ENCODE measurements at places on chromosomes 5 and 9.
A peak's percentile ranks its signal among the peaks of the same experiment; 100 is the strongest.

- DNase-seq, result no peak
Observed at GRCh38 chr5:177404641-177405179, 4.2 kb upstream of the PFN3 start.

GRCh38 chr9:68706363-68707201, 1.5 kb downstream of the PIP5K1B start:
- DNase-seq, result peak; percentile 29

- DNase-seq, result no peak
Observed at GRCh38 chr9:110126986-110127864, 80.7 kb downstream of the C9orf152 start.

DNA sequence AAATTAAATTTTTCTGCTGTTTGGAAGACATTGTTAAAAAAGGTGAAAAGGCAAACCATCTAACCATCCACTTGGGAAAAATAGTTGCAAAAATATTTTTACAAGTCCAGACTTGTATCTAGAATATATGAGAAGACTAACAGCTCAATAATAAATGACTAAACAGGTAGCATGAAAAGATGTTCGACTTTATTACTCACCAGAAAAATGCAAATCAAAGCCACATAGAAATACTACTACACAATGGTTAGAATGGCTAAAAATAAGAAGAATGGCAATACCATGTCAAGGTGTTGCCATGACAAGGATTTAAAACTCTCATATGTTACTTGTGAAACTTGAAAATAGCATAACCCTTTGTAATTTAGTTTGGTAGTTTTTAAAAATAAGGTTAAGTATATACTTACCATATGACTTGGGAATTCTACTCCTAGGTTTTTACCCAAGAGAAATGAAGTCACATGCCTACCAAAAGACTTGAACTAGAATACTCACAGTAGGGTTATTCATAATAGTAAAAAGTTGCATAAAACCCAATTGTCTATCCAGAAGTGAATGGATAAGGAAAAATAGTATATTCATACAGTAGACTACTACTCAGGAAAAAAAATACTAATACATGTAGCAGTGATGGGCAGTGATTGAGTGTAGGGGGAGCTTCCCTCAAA, 93.8 kb downstream of the VPS13A start:
- no peak for DNase-seq

DNA sequence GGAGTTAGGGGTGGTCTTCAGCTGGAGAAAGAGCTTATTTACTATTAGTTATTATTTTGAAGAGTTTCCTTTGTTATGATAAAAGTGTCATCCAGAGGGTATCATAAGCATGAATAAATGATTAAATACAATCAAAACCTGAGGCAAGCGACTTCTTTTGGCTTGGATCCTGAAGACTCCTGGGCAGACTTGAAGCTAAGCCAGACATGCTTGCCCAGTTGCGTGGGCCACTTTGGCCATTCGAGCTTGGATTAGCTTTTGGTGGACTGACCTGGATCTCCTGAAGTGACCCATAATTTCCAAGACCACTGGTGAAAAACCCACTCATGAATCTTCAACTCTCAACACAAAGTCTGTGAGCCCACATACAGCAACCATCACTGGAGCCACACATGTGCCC, 335.8 kb downstream of the NR2F1-AS1 start:
- no peak for DNase-seq

All from inflammatory macrophage treated with lipopolysaccharide for 1 hour (primary cell).